CD4-positive, alpha-beta memory T cell (primary cell): ENCODE measurements at places on chromosomes 5 and 9.

- no peak for DNase-seq
Measured at GRCh38 chr5:10849278-10849677, 88.2 kb upstream of the DAP start.

- no peak for DNase-seq
Measured at GRCh38 chr5:67451640-67452279, 255.2 kb upstream of the CD180 start.

GRCh38 chr9:116234081-116234480 is 80.5 kb downstream of the PAPPA start:
- DNase-seq = no peak

GRCh38 chr5:144467792-144468191 is 297.1 kb downstream of the KCTD16 start:
- DNase-seq = no peak

DNA sequence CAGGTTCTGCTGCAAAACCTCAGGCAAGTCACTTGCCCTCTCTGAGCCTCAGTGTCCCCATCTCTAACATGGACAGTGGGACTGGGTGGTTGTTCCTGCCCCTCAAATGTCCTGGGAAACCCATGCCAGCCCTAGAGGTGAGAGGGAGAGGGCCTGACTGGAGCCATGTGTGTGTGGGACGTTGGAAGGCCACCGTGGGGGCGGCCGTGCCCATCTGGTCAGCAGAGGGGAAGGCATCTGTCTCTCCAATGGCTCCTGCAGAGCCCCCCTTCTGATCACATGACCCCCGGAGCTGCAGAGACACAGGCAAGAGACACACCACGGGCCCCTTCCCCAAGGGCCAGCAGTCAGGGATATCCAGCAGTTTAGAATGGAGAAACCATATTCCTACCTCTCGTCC is 1.7 kb downstream of the DNM1 start:
- DNase-seq = no peak

GRCh38 chr5:32734827-32735378 is 23.8 kb downstream of the NPR3 start:
- no peak for DNase-seq

GRCh38 chr5:5781335-5781734 is 358.9 kb downstream of the ICE1 start:
- no peak for DNase-seq

- DNase-seq = no peak
Measured at GRCh38 chr5:91098541-91098940, 284.6 kb downstream of the ARRDC3 start.

- DNase-seq = no peak
Measured at GRCh38 chr9:128043467-128043868, 23.7 kb downstream of the NAIF1 start.

DNA sequence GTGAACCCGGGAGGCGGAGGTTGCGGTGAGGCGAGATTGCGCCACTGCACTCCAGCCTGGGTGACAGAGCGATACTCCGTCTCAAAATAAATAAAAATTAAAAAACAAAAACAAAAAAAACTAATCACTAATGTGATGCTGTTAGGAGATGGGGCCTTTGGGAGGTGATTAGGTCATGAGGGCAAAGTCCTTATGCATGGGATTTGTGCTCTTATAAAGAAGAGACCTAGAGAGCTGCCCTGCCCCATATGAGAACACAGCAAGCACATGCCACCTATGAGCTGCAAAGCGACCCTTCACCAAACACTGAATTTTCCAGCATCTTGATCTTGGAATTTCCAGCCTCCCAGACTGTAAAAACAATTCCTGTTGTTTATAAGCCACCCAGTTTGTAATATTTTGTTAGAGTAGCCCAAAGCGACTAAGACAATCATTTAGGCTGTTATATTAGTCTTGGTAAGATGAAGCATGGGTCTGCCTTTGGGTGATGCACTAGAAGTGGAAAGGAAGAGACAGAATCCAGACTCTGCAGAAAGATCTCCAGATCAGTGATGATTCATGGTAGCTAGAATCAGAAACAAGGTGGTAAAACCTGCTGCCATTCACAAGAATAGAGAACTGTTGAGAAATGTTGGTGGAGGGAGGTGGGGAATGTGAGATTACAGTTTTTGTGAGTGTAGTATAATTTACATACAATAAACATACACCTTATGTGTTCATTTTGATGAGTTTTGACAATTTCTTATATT is 26.2 kb downstream of the GPR21 start:
- DNase-seq = no peak

- no peak for DNase-seq
Measured at GRCh38 chr5:178994580-178995340, at the start of gene GRM6. Gene GRM6, minus strand, starts transcription at chr5:178995320. Its CDS starts 376 bp downstream, at chr5:178994944.

DNA sequence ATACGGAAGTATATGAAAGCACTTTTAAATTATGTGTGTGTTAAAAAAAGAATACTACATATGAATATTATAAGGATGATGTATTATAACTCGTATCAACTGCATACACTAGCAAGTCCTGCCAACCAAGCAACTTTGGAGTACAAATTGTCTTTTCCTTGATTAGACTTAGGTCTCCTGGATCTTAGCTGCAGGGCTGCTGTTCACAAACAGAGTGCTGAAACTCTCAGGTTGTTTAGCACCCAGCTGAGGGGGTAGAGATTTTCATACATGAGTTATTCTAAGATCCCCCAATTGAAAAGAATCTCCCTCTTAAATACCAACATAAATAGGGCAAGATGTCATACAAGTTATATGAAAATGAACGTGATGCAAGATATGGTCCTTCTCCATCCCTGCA is 149.8 kb upstream of the TNC start:
- DNase-seq = no peak

DNA sequence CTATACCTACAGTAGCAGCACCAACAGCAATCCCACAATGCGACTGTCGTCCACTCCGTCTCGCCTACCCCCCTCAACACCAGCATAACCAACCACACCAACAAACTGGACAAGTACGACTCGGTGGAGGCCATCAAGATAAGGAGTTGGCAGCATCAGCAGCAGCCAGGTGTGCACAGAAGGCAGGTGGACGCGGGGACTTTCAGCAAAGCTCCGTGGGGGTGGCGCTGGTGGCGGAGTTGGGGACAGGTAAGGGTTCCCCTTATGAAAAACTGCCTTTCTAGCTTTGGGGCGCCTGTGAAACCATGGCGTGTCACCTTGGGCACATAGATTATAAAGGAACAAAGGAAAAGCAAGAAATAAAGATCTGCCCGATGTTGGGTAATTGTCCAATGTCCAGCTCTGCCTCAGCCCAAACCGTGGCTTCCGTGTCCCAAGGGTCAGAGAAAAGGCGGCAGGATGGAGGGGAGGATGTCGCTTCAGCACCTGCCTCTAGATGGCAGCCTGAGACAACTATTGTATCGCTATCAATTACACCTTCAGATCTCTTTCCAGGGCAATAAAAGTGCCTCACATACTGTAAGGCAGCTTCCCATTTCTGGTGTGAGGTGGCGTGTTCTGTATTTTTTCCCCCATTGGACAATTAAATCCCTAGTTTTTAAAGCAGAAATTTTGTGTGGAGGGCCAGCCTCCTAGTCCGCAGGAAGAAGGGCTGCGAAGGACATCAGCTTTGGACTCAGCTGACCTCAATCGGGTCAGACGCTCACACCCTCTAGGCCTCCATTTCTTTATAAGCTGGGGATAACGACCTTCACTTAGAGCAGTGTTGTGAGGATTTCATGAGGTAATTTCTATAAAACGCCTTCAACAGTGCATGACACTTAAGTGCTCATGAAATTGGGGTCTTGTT is 58.8 kb downstream of the MTRR start:
- DNase-seq = peak; percentile 25

DNA sequence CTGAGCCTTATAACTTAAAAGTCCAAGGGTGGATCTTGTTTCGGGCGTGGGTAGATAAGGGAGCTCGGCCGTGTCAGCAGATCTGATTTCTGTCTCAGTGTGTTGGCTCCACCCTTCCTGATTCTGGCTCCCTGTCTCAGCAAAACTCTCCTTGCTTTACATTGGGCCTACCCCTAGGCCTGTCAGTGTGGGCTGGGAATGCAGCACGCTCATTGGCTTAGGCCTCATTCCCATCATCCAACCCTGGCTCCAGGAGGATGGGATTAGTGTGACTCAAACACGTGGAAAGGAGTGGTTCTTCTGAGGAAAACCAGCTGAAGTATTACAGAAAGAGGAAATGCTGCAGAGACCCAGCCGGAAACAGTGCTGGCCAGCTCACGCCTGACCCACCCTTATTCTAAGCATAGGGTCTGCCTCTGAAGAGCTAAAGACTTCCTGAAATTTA is 59.9 kb downstream of the ZFAND5 start:
- DNase-seq = no peak

- DNase-seq = no peak
Measured at GRCh38 chr9:87595610-87596009, 97.9 kb downstream of the DAPK1 start.

GRCh38 chr9:124820698-124821623 is 32.3 kb upstream of the WDR38 start:
- DNase-seq = no peak

- DNase-seq = no peak
Measured at GRCh38 chr5:1285141-1285540, 9.7 kb downstream of the TERT start.

DNA sequence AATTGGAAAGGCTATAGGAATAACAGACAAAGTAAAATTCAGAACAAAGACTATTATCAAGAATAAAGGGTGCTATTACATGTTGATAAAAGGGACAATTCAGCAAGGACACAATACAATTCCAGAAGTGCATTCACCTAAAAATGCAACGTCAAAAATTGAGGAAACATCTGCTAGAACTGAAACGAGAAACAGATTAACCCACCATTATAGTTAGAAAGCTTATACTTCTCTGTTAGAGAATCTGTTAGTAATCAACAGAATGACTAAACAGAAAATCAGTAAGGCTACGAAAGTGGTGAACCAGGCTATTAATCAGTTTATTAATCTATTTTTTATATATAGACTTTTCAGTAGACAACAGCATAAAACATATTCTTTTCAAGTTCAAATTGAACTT is 14.8 kb downstream of the FCN1 start:
- DNase-seq = no peak

DNA sequence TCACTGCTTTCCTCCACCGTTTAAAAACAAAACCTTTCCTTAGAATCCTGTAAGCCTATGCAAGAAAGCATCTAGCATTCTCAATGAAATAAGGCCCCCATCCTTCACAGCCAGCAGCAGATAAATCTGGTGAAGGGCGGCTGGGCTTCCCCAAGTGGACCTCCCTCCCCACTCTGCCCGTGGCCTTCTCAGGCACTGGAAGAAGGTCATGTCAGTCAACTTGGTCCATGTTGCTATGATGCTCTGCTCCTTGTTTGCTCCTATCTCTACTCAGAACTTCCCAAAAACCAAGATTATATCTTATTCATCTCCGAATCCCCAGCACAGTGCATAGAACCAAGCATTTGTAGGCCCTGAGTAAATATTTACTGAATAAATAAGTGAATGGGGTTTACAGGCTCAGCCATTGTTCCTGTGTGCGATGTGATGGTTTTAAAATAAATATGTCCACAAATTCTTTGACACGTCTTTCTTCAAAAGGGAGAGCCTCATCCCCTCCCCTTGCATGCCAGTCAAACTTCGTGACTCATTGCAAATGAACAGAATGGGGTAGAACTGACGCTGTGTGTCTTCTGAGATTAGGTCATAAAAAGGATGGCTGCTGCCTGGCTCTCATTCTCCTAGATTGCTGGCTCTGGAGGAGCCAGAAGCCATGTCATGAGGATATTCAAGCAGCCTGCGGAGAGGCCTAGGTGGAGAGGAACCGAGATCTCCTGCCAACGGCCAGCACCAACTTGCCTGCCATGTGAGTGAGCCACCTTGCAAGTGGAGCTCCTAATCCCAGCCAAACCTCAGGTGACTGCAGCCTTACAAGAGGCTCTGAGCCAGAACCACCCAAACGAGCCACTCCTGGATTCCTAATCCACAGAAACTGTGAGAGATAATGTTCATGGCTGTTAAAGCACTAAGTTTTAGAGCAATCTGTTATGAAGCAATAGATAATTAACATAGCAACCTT is 70.5 kb downstream of the MED27 start:
- no peak for DNase-seq

GRCh38 chr9:38254151-38254550 is 138.4 kb upstream of the ALDH1B1 start:
- no peak for DNase-seq

DNA sequence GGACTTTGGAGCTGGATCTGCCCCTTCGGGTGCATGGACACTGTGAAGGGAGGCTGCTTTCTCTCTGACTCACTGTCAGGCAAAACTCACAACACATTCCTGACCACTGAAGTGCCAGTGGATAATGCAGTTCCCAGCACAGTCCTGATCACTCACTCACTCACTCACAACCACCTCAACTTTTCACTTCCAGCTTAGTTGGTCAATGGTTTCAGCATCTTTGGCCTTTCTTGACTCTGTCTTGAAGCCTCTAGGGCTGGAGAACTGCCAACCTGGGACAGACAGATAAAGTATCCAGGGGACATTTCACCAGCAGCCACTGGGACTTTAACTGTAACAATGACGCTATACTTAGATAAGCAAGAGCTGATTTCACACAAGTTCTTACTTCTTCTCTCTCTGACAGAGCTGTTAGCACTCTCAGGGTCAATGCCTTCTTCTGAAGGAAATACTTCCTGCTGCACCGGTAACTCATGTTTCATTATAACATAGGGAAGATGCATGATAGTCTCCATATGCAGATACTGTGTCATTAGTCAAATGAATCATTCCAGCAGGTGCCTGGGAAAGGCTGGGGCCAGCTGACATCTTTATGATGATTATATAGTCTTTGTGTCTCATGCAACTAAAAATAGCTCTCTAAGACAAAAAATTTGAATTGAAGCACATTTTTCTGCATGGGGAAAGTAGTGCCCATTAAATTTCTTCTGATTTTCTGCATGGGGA is 499.0 kb downstream of the SEMA5A start:
- no peak for DNase-seq

DNA sequence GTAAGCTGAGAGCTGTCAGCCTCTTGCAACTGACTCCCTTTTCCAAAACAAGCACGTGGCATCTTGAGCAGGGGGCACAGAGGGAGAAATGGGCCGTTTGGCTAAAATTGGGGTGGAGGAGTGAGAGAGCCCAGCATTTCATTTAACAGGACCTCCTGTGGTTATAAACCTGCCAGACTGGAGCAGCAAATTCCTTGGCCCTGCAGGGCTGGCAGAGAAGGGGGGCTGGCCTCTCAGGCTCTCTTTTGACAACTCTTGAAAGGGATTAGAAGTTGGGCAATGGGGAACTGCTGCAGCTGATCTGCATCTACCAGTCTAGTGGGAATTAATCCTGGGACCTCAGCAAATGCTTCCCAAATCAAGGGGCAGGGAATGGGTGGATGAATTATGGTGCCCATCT is 7.2 kb upstream of the POU4F3 start:
- DNase-seq = no peak
